Stimulated activated CD8-positive, alpha-beta memory T cell treated with anti-CD3 and anti-CD28 coated beads, Interleukin-4, amount 100 ng/mL, for 4 hours (primary cell): ENCODE measurements at places on chromosomes 11 and 22.

- DNase-seq = no peak
Observed at GRCh38 chr22:48592931-48593330, 1234.7 kb downstream of the BRD1 start.

- DNase-seq = no peak
Observed at GRCh38 chr11:11010624-11011127, 152.8 kb upstream of the ZBED5 start.

DNA sequence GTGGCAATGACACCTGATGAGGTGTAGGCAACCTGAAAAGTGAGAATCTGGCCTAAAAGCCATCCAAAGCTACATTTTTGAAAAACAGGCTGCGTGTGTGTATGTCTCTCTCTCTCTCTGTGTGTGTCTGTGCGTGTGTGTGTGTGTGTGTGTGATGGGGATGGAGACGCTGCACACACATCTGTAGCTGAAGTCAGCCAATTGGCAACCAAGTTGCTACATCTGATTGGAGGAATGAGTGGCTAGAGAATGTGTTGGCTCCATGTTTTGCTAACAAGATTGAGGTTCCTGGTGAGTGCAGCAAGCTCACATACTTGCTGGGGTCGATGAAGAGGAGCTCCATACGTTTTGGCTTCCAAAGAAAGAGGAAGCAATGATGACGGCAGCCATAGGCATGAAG lies 311.4 kb upstream of the NCAM1 start:
- no peak for DNase-seq

DNA sequence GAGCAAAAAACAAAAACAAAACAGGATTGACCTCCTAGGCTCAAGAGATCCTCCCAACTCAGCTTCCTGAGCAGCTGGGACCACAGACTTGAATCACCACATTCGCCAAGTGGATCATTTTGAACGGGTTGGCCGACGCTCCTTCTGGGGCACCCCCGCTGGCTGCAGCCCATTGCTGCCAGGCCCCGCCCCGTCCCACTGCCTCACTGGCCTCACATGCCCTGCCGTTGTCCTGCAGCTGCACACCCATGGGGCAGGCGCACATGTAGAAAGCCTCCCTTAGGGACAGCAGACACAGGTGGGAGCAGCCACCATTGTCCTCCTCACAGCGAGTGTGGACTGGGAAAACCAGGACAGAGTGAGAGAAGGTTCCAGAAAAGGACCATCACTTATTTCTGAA lies 154.5 kb downstream of the CRYBB2 start:
- DNase-seq = no peak

DNA sequence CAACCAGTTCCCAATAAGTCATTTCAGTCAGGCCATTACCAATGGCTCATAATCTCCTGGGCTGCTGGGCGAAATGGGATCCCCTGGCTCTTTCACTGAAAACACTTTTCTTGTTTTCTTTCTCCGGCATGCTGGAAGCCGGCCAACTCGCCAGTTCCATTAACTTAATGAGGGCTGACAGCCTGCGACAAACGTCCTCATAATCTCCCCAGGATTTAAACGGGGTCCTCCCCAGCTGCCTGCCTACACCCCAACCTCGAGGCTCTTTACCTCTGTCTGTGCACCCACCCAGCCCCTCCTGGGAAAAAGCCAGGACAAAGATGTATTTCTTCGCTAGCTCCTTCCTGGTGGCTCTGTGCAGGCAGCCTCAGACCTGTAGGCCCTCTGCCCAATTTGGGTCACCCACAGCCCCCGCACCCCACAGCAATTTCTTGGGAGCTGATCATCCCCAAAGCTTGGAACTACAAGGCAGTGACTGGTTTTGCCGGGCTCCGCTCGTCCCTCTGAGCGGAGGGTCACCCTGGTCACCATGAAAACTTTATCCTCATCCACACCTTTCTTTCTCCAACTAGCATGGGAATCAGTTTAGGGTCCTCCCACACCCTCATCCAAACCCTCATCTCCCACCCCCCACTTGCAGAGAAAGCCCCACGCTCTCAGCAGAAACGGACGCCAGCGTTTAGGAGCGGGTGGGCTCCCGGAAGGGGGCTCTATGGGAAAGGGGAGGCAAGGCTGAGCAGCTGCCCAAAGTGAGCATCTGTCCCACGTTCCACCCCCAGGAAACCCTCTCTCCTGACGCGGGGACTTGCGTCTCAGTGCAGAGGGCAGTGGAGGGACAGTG lies 51.1 kb upstream of the KCNQ1OT1 start:
- DNase-seq = no peak

DNA sequence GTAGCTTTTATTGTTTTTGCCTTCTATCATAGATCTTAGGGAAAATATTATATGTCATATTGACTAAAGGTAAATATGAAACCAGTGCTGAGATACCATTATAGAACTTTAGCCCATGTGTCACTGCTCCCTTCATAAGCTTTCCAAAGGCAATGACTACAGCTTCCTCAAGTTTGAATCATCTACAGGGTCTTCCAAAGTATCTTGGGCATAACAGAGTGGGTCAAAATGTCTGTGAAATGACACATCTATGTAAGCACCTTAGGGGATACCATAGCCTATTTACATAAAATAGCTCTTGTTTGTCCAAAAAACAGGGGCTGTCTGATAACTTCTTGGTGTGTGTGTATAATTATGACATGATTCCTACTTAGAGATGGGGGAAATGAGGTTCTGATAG lies 52.5 kb downstream of the RELT start:
- DNase-seq = no peak

- DNase-seq = no peak
Observed at GRCh38 chr11:61761440-61762222, 9.2 kb downstream of the MYRF start.

DNA sequence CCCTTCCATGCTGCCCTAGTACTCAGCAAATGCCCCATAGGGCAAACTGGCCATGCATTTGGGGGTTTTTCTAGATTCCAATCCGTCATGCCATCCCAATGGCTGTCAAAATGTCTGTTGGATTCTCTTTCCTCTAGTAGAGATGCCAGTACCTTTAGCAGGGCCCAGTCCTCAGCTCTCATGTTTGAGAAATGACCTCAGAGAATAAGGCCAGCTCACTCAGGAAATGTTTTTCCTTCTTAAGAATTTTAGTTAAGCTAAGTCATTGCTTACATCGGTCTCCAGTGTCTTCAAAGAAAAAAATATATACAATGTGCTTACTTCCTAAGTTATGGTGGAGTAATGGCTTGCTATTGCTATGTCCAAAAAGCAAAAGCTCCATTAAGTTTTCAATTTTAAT lies 14.1 kb upstream of the ALKBH3 start:
- DNase-seq = no peak

- no peak for DNase-seq
Observed at GRCh38 chr11:64226507-64227051, 505 bp downstream of the NUDT22 start.

- DNase-seq = no peak
Observed at GRCh38 chr22:50443197-50443596, 31.6 kb downstream of the SBF1 start.

GRCh38 chr11:27313157-27313821 lies 49.7 kb downstream of the CCDC34 start:
- DNase-seq = no peak

GRCh38 chr11:1111545-1112212 lies 37.0 kb downstream of the MUC2 start:
- DNase-seq = no peak
